ENCODE measurements at places on chromosomes 5 and 9.

- DNase-seq: peak; percentile 54
These were observed 46.2 kb upstream of the RNF20 start for GRCh38 chr9:101487443-101487840.

- DNase-seq: peak; percentile 65
These were observed 3.7 kb upstream of the DOLPP1 start for GRCh38 chr9:129077236-129077635.

DNA sequence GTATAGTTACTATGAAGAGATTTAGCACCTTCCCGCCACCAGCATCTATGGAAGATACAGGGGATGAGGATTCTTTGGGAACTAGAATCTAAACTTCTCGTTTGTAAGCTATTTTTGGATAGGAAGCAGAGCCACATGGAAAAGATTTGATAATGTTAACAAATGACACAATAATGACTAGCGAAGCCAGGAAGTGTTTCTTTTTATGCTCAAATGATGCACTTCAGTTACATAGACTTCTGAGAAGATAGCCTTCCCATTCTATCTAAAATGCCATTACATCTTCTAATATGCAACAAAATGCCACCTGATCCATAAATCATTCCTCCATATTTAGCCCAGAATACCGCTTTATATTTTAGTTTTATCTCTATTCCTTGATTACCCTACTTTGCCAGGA, 17.0 kb upstream of the TNC start:
- peak; percentile 50 for DNase-seq

- DNase-seq: no peak
These were observed 74.2 kb upstream of the FBXL7 start for GRCh38 chr5:15425766-15426165.

- DNase-seq: no peak
These were observed 586.0 kb downstream of the CCDC171 start for GRCh38 chr9:16138561-16139491.

GRCh38 chr5:32690153-32690552, 21.0 kb upstream of the NPR3 start:
- DNase-seq: no peak

DNA sequence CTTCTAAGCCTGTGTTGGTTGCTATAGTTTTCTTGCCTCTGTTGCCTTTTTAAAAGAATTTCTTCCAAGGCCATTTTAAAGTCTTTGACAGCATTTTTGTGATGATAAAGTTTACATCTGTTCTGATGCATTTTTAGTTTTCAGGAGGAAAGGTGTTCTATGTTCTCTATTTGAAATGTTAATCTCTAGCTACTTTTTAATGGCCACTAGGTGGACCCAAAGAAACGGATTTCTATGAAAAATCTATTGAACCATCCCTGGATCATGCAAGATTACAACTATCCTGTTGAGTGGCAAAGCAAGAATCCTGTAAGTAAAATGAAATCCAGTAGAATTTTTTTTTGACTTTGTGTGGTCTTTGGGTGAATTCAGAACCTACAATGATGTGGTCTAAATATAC, 60.2 kb downstream of the MELK start:
- DNase-seq: peak; percentile 52

- DNase-seq: no peak
These were observed 155.8 kb downstream of the PBX3 start for GRCh38 chr9:125902831-125903512.

DNA sequence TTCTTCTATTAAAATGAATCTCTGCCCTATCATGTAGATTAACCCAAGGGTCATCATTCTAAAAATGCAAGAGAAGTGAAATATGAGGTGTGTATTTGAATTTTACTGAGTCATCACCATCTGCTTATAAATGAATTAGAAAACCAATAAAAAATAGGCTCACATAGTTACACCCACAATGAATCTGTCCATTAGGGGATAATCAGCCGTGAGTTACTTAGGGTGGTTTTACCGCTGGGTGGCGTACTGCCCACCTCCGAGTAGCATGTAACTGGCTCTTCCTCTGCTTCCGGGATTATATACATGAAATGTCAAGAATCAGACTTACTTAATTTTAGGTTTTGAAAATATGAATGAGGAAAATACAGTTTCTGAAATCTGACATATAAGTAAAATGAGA, 332.9 kb upstream of the CCNG1 start:
- peak; percentile 2 for DNase-seq

GRCh38 chr5:147616421-147616820, 106.6 kb upstream of the DPYSL3 start:
- no peak for DNase-seq

DNA sequence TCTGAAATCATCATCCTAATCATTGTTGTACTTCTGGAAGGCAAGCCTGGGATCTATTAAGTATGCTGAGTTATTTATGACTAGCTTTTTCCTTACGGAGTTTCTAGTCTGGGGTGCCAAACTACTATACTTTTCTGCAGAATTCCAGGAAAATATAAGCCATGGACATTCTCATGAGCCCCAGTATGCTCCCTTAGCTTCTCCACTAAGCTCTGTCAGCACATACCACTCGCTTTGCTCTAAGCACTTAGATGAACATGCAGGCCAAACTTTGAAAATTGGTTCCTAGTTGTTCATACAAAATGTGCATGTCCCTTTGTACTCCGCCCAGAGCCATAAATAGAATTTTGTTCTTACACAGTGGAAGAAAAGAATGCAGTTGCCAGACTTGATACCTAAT, 284.6 kb downstream of the ARRDC3 start:
- DNase-seq: no peak

DNA sequence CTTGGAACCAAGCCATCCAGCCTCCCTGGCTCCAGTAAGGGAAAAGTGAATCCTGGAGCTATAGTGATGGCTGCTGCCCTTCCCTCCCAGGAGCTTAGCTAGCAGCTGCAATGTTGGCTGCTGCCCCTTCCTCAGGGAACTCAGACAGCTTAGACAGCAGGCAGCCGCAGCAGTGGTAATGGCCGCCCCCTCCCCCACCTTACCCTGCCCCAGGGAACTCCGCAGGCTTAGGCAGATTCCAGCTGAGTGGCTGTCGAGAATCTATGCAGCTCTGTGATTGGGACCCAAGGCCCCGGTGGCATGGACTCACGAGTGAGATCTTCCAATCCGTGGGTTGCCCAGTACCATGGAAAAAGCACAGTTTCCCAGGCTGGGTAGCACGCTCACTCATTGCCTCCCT, 378.6 kb downstream of the NNT start:
- no peak for DNase-seq

DNA sequence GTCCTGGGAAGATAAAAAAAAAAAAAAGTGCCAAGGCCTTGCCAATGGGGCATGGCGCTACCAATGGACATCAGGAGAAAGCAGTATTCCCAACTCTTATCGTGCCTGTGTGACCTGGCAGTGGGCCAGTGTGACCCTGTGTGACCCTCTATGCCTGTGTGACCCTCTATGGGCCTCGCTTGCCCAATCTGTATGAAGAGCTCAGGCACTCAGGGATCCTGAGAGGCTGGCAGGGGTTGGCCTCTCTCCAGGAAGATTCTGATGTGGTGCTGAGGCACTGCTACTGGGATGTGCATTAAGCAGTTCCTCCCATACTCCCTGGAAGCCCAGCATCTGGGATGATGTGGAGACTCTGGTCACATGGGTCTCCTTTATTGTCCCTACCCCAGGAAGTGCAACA, 179.2 kb downstream of the MACROH2A1 start:
- no peak for DNase-seq

DNA sequence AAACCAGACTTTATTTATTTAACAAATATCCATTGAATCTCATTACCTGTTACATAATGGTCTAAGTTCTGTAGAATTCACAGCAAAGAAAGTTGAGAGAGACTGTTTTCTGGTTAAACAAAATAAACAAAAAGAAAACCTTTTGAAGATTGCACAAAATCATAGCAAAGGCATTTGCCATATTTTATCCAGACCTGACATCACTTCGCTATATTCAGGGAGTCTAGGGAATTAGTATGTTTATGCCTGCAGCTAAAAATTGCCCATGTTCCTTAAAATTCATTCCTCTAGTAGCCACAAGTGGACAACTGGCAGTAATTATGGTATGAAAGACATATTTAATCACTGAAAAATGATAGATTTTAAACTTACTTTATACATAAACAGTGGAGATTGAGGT, 577.0 kb upstream of the DAB2 start:
- no peak for DNase-seq

DNA sequence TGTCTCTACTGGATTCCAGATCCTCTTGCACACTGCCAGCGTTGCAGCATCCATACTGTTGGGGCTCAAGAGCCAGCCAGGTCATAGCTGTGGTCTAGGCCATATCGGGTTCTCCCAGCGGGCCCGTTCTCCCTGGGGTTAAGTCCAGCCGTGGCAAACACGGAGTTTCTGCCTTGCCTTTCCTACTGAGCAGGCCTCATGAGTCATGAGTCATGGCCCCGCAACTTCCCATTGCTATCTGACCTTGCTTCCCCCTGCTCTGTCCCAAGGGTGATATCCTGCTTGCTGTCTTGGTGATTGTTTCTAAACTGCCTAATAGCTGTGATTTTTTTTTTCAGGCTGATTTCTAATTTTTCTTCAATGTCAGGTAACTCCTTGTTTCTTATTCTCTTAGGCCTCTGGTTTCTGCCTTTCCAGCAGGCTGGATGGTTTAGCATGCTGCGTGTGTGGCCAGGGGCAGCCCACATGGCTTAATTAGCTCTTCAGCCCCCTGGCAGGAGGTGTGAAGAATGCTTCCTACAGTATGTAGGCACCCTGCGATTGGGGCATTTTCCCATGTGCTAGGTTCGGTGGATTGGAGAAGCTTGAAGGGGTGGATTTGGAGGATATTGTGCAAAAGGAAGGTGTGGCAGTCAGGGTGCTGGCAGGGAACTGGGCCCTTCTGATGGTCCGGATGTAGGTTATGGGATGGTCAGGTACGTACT, 18.7 kb downstream of the DAPK1 start:
- DNase-seq: peak; percentile 44

DNA sequence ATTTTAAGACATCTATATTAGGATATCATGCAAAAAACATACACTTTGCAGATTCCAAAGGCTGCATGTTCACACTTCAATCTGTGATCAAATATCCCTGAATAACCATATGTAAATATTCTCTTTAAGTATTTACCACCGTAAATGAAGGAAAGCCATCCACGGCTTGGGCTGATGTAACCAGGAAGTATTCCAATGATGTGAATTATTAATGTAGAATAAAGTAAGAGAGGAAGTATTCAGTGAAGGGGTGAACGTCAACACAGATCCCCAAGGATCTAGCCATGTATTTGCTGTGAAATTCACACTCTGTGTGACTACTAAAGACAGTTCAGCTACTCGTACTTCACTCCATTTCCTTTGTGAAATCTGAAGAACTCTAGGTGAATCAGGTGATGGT, 75.2 kb downstream of the CDH6 start:
- peak; percentile 28 for DNase-seq

DNA sequence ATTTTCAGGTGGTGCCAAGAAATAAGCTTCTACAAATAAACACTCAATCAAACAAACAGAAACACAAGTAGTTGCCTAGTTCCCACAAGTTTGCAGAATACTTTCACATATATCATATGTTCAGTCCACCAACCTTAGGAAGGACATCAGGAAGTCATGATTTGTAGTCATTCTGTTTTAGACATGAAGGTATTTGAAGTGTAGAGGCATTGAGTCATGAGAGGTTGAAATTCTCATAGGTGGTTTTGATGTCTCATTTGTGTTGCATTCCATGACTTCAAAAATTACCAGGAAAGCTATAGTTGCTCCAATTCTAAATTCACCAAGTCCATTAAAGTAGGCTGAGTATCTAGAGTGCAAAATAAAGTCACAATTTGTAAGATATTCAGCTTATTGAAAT, 159.0 kb downstream of the KCTD16 start:
- no peak for DNase-seq

DNA sequence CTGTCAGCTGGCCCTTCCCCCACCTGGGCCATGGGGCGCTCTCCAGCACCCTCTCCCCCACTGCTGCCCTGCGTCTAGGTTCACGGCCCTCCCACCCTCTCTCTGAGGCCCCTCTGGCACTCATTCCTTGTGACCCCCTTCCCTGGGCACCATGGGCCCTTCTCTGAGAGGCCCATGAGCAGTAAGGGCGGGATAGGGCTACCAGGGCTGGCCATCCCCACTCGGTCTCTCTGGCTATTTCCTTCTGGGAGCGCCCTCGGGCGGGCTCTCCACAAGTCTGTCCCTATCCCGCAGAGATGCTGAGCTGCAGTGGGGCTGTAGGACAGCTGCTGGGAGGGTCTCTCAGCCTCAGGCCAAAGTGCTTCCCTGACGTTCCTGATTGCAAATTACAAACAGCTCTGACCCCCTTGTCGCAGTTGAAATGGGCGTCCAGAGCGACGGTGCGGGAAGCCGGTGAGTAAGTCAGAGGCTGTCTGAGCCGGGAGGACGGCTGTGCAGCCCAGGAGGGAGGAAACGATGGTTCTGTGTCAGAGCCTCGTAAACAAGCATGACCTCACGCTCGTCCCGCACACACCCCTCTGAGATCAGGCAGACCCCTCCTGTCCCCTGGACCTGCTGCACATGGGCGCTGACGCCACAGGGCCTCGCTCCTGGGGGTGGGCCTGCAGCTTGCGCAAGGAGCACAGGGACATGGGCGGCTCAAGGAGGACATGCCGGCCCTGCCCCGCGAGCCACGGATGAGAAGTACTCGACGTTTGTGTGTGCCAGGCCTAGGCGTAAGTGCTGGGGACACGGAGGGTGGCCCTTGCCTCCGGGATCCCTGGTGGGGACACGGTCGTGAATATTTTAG, 36.3 kb upstream of the GFPT2 start:
- DNase-seq: no peak

- DNase-seq: no peak
These were observed 375.3 kb upstream of the DAB2 start for GRCh38 chr5:39800042-39800601.

GRCh38 chr5:100901821-100902341, 1.2 kb downstream of the ST8SIA4 start:
- DNase-seq: peak; percentile 32

DNA sequence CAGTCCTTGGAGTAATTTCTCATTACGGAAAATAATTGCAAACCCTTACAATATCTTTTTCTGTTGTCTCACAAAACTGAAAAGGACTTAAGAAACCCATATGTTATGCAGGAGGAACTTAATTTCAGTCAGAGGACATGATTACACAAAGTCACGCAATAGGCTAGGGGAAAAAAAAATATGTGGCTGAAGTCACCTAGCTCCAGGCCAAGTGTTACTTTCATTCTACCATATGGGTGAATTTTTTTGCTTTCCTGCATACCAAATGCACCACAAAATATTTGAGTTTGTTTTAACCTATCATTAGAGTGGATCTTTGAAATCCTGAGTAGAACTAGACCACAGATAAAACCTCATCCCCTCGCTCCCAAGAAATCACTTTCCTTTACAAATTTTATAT, 523.5 kb downstream of the CAAP1 start:
- DNase-seq: no peak
